ENCODE measurements at places on chromosomes 1 and 21. TPM values are rescaled to one million over a fixed set of nuclear protein-coding genes. Genes with fewer than 3 reads are reported as not detected.
A peak's percentile ranks its signal among the peaks of the same experiment; 100 is the strongest.

Gene BARHL2
- total RNA-seq: not detected

- no peak for DNase-seq
These were observed 5.2 kb downstream of the SRM start for GRCh38 chr1:11054666-11055065.

DNA sequence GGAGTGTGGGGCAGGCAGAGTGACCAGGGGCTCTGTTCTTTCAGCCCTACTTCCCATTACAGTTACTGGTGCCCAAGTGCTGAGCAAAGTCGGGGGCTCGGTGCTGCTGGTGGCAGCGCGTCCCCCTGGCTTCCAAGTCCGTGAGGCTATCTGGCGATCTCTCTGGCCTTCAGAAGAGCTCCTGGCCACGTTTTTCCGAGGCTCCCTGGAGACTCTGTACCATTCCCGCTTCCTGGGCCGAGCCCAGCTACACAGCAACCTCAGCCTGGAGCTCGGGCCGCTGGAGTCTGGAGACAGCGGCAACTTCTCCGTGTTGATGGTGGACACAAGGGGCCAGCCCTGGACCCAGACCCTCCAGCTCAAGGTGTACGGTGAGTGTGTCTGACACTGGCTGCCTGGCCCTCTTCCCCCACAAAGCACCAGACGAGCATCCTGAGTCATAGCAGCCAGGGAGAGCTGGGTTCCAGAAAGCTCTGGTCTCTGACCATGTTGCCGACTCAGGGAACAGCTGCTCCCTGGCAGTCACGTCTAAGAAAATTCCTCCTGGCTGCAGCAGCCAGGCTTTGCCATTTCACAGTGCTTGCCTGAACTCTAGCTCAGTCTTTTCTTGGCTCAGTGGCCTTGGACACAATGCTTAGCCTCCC, 3.3 kb downstream of the SLAMF8 start:
- peak; percentile 58 for DNase-seq

Gene FCRL4
- not detected for total RNA-seq

Gene AMPD1
- total RNA-seq: not detected

Gene ELF3
- total RNA-seq: not detected

Gene MSH4
- total RNA-seq: 0.12 TPM

Gene ZNF684
- 2.0 TPM for total RNA-seq

- DNase-seq: no peak
These were observed 195.7 kb downstream of the FCRL5 start for GRCh38 chr1:157356601-157357000.

DNA sequence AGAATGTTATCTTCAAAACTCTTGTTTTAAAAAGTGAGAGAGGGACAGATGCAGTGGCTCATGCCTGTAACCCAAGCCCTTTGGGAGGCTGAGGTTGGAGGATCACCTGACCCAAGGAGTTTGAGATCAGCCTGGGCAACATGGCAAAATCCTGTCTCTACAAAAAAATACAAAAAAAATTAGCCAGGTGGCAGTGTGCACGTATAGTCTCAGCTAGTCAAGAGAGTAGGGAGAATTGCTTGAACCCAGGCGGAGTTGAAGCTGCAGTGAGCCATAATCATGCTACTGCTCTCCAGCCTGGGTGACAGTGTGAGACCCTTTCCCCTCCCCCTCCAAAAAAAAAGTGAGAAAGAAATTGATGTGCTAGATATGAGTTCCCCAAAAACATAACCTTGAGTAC, 131.0 kb downstream of the KCNT2 start:
- no peak for DNase-seq
